Fibroblast of skin of scalp (primary cell): ENCODE measurements at places on chromosomes 16 and 17.
A peak's percentile ranks its signal among the peaks of the same experiment; 100 is the strongest.

- DNase-seq = peak; percentile 12
Observed at GRCh38 chr17:68344701-68345136, 53.4 kb downstream of the ARSG start.

DNA sequence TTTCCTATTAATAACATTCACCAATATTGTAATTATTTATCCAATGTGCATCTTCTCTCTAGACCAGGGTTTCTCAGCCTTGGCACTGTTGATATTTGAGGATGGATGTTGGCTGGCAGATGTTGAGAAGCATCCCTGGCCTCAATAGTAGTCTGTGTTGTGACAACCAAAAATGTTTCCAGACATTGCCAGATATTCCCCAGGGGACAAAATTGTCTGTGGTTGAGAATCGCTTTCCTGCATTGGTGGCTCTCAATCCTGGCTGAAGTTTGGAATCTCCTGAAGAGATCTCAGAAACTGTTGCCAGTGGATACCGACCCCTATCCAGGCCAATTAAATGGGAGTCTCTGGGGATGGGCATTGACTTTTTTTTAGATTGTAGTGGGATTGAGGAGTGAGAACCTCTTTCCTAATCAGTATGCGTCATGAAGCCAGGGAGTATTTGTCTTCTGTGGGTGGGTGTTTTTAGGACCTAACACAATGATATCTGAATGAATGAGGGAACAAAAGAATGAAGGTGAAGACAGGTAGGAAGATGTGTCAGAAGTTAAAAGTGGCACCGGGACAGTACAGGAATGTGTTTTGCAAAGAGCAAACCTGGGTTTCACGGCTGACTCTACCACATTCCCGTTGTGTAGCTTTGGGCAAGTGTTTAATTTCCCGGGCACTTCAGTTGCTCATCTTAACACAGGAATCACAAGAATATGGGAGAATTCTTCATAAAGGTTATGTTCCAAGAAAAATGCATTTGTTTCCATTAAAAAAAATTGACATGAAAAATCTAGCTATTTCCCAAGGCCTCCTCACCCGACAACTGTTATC lies 24.3 kb downstream of the HSD17B2 start:
- DNase-seq = peak; percentile 28

DNA sequence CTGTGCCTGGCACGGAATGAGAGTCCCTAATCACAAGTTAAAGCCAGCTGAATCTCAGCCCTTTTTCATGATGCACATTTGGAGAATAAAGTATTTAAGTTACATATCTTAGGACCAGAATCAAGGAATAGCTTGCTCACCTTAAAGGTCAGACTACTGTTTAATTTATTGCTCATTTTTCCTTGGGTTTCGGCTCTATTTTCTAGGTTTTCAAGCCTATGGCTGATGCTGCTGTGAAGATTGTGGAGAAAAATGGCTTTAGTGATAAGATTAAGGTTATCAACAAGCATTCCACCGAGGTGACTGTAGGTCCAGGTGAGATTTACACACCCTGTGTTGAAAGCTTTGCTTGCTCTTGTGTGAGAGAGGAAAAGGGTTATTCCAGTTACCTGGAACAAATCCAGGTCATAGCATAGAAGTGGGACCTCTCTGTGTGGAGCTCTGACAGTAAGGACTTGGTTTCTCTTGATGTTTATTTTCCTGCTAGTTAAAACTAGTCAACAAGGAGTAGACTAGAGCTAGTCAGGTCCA lies 18.1 kb downstream of the PRMT7 start:
- no peak for DNase-seq

DNA sequence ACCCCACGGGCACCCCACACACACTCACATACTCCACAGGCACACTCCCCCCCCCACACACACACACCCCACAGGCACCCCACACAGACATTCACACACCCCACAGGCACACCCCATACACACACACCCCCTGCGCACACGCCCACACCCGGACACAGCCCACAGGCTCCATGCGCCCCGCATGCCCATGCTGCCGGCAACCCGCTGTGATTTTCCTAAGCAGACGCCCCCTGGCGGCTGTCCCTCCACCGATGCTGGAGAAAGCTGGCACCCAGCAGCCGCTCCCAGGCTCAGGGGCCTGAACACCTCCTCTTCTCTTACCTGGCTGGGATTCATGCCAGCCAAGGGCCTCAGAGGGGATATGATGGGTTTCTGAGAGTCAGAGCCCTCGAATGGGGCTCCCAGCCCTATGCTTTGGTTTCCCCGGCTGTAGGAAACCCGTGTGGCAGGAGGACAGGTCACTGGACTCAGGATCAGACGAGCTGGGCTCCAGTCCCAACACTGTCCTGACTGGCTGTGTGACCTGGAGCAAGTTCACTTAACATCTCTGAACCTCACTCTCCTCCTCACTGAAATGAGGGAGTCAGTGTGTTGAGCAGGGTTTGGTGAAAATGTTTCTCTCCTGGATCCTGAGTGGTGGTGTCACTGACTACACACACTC lies 19.6 kb upstream of the TNFRSF13B start:
- DNase-seq = peak; percentile 76

- DNase-seq = no peak
Observed at GRCh38 chr16:74192281-74192797, 104.3 kb upstream of the PSMD7 start.

DNA sequence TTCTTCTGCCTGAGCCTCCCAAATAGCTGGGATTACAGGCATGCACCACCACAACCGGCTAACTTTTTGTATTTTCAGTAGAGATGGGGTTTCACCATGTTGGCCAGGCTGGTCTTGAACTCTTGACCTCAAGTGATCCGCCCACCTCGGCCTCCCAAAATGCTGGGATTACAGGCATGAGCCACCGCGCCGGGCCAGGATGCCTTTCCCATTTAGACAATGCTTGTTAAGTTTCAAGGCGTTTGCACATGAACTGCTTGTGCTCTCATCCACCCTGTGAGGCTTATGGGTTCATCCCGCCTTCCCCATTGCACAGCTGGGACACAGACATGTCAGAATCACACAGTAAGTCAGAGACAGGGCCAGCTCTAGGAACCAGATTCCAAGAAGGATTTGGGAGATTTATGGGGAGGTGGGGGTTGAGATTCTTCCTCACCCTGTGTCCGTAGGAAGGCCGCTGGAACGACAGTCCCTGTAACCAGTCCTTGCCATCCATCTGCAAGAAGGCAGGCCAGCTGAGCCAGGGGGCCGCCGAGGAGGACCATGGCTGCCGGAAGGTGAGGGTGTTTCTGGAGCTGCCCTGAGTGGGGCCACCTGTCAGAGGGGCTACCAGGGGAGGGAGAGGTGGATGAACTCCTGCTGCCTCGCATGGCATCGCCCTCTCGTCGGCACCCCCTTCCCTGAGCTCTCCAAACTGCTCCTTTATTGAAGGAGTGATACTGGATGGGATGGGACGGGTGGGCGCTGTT lies 46.3 kb downstream of the MRC2 start:
- DNase-seq = no peak

GRCh38 chr16:50183316-50183715 lies 30.2 kb downstream of the TENT4B start:
- DNase-seq = peak; percentile 57

GRCh38 chr17:1843947-1844346 lies 14.1 kb downstream of the RPA1 start:
- DNase-seq = no peak

DNA sequence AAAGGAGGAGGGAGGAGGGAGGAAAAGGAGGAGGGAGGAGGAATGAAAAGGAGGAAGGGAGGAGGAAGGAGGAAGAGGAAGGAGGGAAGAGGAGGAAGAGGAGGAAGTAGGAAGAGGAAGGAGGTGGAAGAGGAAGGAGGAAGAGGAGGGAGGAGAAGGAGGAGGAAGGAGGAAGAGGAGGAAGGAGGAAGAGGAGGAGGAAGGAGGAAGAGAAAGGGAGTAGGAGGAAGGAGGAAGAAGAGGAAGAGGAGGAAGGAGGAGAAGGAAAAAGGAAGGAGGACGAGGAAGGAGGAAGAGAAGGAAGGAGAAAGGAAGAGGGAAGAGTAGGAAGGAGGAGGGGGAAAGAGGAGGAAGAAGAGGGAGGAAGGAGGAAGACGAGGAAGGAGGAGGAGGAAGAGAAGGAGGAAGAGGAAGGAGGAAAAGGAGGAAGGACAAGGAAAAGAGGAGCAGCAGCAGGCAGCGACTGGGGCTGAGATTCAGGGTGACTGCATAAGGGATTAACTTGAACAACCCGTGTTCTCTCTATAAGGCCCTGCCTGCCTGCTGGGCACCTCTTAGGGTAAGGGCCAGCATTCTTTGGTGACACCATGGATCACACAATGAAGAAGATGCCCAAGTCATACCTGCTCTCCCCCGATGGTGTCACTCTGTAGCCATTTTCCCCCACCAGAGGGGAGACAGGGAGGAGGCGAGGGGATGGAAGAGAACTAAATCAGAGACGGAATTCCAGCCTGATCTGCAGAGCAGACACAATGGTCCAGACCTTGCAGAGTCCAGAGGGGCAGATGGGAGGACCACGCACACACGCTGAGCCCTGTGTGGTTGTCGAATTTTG lies 1.4 kb upstream of the IL34 start:
- no peak for DNase-seq

DNA sequence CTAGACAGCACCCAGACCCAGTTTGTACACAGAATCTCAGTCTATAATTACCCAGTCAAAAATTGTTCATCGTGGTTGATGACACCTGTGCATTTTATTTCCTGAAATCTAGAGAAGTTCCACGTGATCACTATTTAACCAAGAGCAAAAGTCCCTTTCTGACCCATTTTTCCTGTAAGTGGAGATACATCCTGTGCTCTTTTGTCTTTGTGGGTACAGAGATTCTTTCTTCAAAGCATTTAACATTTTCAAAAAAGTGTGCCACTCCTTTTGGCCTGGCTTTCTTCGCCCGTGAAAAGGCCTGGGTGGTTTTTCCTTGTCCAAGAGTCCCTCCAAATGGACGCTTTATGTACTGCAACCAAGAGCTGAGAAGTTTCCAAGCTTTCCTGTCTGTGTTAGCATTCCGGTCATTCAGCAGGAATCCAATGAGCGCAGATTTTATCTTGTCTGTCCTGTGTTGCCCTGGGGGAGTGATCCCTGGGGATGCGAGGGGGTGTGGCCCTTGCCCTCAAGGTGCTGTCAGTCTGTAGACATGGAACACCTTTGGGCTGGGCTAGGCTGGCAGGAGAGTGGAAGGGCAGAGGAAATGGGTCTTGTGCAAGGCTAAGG lies 161.1 kb upstream of the CACNG5 start:
- peak; percentile 70 for DNase-seq

GRCh38 chr17:61309362-61310256 lies 90.0 kb upstream of the TBX2 start:
- peak; percentile 88 for DNase-seq
